Myocyte (in vitro differentiated cells): ENCODE measurements at places on chromosomes 16 and 17. TPM values are rescaled to one million over a fixed set of nuclear protein-coding genes. Genes with fewer than 3 reads are reported as not detected.

- no peak for DNase-seq
Observed at GRCh38 chr16:60392380-60392779, 1643.9 kb downstream of the CDH8 start.

- DNase-seq, result no peak
Observed at GRCh38 chr16:85527767-85528297, 85.3 kb upstream of the GSE1 start.

DNA sequence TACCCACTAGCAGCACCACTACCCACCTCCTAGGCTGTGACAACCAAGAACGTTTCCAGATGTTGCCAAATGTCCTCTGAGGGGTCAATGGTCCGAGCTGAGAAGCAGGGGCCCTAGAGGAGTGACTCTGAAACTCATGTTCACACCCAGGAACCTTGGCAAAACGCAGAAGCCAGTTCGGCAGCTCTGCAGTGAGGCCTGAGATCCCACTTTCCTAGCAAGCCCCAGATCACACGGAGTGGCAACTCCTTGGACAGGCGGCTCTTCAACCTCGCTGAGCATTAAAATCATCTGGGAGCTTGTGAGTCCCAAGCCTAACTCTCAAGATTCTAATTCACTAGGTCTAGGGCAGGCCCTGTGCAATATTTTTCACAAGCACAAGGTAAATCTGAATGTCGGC is 17.3 kb downstream of the ELAC2 start:
- DNase-seq, result no peak

GRCh38 chr17:47257651-47258339 is 4.2 kb downstream of the ITGB3 start:
- peak; percentile 92 for DNase-seq

- DNase-seq, result no peak
Observed at GRCh38 chr17:77572065-77572601, 386.4 kb upstream of the TNRC6C start.

FBXL20 gene
- 9.4 and 11.2 TPM in 2 replicates for total RNA-seq

DNA sequence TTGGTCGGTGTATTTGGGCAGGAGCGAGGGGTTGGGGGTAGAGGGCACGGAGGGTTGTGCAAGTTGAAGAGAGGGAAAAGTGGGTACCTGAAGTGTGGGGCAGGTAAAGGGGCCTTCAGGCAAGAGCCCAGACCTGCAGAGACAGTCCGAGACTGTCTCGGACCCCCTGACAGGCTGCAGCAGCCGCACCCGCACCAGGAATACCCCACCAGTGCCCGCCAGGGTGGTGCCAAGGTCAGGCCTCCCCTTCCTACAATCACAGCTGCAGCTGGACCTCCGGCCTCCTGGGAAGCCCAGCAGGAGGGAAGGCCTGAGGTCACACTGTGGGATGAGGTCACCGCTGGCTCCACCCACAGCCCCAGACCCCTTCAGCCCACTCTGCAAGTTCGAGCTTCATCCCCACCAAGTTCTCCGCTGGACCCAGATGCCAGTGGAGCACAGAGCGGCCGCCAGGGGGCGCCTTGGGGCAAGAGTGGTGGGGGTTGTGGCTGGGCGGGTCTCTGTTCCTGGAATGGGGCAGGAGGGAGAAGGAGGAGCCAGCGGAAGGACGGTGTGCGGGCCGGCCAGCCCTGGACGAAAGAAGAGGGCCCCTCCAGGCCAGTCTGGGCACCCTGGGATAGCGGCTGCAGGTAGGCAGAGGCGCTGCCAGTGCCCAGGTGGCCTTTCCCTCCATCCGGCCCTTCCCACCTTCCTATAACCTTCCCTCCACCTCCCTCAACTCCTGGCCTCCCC is at the start of gene HSD3B7:
Gene HSD3B7, plus strand, starts transcription at position 539 of the 732 bp plus-strand sequence. CDS start 452 bp downstream, outside the sequence.
- DNase-seq, result peak; percentile 87

TERB1 gene
- total RNA-seq, result not detected in 2 replicates

VASN gene
- 7.5 and 10.9 TPM in 2 replicates for total RNA-seq

- DNase-seq, result no peak
Observed at GRCh38 chr16:72197545-72197944, 25.6 kb upstream of the PMFBP1 start.

GRCh38 chr16:72018470-72018869 is 9.9 kb downstream of the DHODH start:
- DNase-seq, result no peak

CIBAR2 gene
- not detected in 2 replicates for total RNA-seq

GLP2R gene
- not detected in 2 replicates for total RNA-seq

DNA sequence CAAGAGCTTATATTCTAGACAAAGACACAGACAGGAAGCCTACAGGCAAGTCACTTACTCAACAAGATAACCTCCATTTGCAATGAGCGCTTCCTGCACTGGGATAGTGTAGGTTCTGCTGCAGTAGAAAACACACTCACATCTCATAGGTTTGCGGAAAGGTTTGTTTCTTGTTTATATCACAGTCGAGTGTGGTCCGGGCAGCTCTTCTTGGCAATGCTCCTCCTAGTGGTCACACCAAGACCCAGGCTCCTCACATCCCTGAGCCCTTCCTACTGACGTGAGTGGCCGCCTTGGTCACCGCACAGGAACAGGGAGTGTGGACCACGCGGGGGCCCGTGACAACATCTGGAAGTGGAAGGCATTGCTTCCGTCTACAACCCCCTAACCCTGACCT is 48.0 kb upstream of the RBFOX3 start:
- no peak for DNase-seq

GRCh38 chr16:81946206-81946605 is 65.1 kb downstream of the SDR42E1 start:
- peak; percentile 73 for DNase-seq

DNA sequence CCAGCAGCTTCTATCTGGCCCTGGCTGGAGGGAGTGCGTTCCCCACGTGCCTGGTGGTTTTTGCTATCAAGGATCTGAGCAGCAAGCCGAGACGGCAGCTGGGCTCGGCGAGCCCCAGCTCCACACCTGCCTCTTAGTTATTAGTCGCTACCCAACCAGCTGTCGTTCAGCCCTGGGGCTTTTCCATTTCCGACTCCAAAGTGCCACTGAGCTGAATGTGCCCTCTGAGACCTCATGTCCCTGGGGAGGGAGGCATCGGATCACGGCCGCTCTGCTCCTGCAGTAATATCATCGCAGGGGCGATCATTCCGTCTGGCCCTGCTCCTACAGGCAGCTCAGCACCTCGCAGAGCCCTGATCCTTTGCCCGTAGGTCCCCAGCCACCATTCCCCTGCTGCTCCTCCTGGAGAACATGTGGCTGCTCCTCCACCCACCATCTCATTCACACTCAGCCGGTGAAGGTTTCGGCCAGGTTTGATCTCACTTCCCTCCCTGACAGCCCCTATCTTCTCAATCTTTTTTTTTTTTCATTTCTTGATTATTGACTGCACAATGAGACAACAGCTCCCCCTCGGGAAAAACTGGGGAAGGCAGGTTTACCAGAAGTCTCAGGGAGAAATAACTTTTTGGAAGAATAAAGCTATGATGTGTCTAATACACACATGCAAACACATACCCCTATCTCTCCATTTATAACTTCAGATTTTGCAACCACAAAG is 86.7 kb downstream of the ZFHX3 start:
- DNase-seq, result peak; percentile 98

OR2C1 gene
- 0.88 TPM in 1 of 2 replicates, not detected in the other for total RNA-seq

GFAP gene
- 0.68 and 2.3 TPM in 2 replicates for total RNA-seq

FBXW10 gene
- total RNA-seq, result 0.13 TPM in 1 of 2 replicates, not detected in the other

DNA sequence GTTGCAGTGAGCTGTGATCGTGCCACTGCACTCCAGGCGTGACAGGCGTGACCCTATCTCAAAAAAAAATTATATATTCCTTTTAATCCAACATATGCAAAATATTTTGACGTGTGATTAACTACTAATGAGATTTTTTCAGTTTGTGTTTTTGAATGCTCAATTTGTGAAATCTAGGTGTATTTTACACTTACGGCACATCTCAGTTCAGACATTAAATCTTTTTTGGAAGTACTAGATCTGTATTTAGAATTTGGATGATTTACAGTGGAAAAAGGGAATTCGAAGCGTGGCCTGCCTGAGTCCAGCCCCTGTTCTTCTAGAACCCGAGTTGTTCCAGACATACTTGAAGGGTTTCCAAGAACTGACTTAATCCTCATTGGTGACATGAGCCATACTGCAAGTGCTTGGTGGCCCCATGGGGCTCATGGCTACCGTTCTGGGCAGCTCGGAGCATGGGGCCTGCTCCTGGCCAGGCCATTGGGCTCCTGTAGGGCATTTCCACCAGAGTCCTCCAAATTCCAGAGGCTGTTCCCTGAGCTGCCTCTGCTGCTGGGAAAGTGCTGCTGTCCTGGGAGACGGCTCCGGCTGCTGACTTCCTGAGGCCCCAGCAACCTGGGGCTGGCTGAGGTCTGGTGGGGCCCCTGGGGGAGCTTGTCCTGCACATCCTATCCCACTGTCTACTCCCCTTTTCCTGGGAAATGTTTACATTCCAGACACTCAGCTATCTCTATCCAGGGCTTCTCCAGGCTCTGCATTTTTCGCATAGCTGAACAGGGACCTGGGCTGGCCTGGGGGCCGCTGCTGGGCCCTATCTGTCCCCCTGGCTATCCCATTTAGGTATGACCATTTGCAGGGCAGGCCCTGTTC is 27.2 kb downstream of the LLGL2 start:
- no peak for DNase-seq

TUBG1 gene
- total RNA-seq, result 79.8 and 91.1 TPM in 2 replicates

- no peak for DNase-seq
Observed at GRCh38 chr16:4625560-4626159, 1.0 kb downstream of the MGRN1 start.

GRCh38 chr16:46883690-46884512 is at the start of gene GPT2:
Gene GPT2 (plus strand): TSS chr16:46884362. CDS start chr16:46884716, 354 bp downstream.
- DNase-seq, result peak; percentile 97

- DNase-seq, result no peak
Observed at GRCh38 chr17:28657756-28658155, 4.0 kb downstream of the SDF2 start.

GRCh38 chr16:69329369-69330285 is 761 bp downstream of the PDF start:
- DNase-seq, result peak; percentile 50

DNA sequence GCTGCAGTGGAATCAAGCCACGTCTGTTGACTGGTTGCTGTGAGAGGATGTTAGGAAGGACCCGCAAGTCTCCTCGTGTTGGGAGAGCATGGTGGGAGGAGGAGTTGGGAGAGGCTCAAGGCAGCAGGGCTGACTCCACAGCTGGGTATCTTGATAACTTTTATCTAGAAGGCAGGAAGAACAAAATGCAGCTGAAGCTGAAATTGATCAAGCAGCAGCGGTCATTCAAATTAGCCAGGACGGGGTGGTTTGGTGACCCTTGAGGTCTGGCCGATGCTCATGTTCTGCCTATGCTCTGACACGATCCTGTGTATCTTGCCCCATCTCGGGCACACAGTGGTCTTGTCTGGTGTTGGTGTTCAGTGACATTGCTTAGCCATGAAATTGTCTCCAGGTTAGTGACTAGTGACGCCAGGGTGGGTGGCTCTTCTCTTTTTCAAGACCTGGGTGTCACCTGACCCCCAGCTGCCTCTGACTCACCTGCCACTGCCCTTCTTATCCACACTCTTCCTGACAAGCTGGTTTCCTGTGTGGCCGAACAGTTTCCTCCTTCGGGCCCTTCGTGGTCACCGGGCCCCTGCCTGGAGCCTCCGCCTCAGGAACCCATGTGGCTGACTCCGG is 19.1 kb downstream of the NPTX1 start:
- peak; percentile 24 for DNase-seq

GRCh38 chr16:817001-817906 is 16.7 kb upstream of the GNG13 start:
- DNase-seq, result no peak

UNC13D gene
- 0.68 and 1.9 TPM in 2 replicates for total RNA-seq

GRCh38 chr17:5838661-5839300 is 231.4 kb upstream of the WSCD1 start:
- DNase-seq, result no peak

DNA sequence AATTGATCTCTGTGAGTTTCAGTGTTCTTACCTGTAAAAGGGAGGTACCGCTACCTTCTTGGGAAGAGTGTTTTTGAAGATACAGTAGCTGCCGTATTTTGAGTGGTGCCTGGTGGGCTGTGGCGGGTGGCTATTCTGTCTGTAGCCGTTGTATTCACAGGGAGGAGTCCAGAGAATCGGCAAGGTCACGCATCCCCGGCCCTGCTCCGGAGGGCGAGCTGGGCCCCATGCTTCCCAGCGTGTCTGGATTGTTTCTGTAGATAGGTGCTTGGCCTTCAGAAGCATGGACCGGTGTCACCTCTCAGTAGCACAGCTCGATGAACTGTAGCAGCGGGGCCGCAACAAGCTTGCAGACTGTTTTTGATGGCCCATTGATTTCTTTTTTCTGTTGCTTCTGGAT is 295.6 kb downstream of the CPPED1 start:
- no peak for DNase-seq

SMIM36 gene
- total RNA-seq, result not detected in 2 replicates

DNA sequence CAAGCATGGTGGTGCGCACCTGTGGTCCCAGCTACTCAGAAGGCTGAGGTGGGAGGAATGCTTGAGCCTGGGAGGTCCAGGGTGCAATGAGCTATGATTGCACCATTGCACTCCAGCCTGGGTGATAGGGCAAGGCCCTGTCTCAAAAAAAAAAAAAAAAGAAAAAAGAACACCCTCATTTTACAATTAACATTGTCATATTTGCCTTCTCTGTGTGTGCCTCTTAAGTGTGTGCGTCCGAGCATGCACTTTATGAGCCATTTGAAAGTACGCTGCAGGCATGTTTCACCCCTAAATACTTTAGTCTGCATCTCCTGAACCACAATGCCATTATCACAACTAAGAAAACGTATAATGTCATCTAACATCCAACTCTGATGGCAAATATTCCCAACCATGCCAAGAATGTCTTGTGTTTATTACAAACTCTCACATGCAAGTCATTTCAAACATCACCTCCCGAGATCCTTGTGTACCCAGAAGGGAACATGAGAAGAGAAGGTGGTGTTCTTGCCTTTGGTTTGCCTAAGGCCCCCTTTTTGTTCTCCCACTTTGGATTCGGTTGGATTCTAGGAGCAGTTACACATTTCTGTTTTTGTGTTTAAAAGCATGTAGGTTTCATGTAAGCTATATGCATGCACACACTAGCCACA is 38.0 kb downstream of the CDH1 start:
- no peak for DNase-seq

KRTAP1-5 gene
- 0.19 and 0.57 TPM in 2 replicates for total RNA-seq

DNA sequence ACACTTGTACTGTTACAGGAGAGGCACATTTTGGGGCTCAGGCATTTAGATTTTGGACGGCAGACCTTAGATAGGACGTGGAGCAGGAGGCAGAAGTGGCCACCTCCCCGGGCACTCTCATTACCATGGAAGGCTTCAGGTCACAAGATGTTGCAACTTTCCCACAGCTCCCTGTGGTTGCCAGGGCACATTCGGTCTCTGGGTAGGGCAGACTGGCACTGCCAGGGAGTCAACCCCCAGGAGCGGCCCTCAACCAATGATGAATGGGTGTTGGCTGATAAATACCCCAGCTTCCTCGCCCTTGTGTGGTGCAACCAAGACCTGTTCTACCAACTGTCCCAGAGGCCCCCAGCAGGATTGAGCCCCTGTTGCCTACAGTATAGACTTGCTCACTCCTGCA is 11.2 kb downstream of the NAGPA start:
- DNase-seq, result no peak

DNA sequence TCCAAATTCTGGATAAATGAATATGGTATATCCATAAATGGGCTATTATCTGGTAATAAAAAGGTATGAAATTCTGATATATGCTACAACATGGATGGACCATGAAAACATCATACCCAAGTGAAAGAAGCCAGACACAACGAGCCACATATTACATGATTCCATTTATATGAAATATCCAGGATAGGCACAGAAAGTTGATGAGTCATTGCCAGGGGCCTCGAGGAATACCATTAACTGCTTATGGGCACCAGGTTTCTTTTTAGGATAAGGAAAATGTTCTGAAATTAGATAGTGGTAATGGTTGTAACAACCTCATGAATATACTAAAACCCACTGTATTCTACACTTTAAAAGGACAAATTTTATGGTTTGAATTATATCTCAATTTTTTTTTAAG is 123.2 kb downstream of the PITPNC1 start:
- DNase-seq, result no peak

KRT40 gene
- total RNA-seq, result not detected in 2 replicates

CCDC78 gene
- total RNA-seq, result 5.9 and 6.0 TPM in 2 replicates
